Pericardium fibroblast (primary cell): ENCODE measurements at places on chromosomes 5 and 9. TPM values are rescaled to one million over a fixed set of nuclear protein-coding genes. Genes with fewer than 3 reads are reported as not detected.

Gene ADAMTSL2
- total RNA-seq, result 0.09 and 2.8 TPM in 2 replicates

Gene ZNF608
- 7.1 and 10.5 TPM in 2 replicates for total RNA-seq

Gene GDA
- total RNA-seq, result not detected in 2 replicates

Gene PCDHGA6
- total RNA-seq, result 3.7 and 4.3 TPM in 2 replicates

Gene TRIM14
- 0.26 and 2.2 TPM in 2 replicates for total RNA-seq

Gene ADRB2
- 0.23 TPM in 1 of 2 replicates, not detected in the other for total RNA-seq

Gene OTP
- total RNA-seq, result not detected in 2 replicates

Gene TSLP
- 0.47 and 0.85 TPM in 2 replicates for total RNA-seq

Gene NFIB
- 32.9 and 46.8 TPM in 2 replicates for total RNA-seq

Gene INSL4
- total RNA-seq, result not detected in 2 replicates

Gene ZBTB6
- total RNA-seq, result 3.6 and 5.6 TPM in 2 replicates

Gene ACTL7B
- not detected in 2 replicates for total RNA-seq

Gene SLC35A4
- 29.9 and 37.6 TPM in 2 replicates for total RNA-seq
